ENCODE measurements at places on chromosomes 2 and 18.

- DNase-seq, result peak; percentile 4
These were observed 794 bp downstream of the NOTO start for GRCh38 chr2:73203055-73203681.

DNA sequence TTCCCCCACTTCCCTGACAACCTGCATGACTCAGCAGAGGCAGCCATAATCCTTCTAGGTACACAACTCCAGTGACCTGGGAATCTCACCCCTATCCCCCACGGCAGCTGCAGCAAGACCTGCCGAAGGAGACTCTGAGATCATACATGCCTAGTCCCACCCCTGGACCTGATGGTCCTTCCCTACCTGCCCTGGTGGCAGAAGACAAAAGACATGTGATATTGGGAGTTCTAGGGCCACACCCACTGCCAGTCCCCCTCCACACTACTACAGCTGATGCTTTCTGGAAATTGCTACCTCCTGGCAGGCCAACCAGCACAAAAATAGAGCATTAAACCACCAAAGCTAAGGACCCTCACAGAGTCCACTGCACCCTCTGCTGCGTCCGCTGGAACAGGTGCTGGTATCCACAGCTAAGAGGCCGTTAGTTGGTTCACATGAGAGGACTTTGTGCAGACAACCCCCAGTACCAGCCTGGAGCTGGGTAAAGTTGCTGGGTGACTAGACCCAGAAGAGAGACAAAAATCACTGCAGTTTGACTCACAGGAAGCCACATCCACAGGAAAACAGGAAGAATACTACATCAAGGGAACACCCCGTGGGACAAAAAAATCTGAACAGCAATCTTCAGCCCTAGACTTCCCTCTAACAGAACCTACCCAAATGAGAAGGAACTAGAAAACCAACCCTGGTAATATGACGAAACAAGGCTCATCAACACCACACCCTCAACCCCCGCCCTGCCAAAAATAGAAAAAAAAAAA is 12.5 kb downstream of the MARCO start:
- no peak for DNase-seq

DNA sequence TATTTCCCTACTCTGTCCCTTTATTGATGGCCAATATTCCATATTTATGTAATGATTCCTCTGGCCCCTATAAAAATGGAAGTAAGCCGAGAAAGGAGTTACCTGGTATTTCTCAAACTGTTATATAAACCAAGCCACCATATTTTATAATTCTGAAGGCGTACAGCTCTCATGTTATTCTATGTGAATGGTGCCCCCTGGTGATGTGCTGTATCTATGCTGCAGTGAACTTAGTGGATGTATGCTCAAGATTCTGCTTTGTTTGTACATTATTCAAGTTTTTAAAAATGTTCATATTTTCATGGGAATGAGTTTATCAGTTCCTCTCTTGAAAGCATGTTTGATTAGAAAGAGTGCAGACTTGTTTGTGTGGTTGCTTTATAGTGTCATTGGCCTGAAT is 194.5 kb upstream of the LRRTM1 start:
- DNase-seq, result no peak

DNA sequence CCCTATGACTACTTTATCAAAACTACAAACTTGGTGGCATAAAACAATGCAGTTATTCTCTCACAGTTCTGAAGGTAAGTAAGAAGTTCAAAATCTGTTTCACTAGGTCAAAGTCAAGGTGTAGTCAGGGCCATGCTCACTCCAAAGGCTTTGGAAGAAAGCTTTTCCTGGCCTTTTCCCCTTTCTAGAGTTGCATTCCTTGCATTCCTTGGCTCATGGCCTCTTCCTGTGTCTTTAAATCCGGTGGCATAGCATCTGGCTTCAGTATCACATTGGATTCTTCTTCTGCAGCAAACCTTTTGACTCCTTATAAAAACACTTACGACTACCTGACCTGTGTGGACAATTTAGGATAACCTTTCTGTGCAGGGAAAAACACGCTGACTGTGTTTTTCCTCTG is 543.5 kb upstream of the HNMT start:
- no peak for DNase-seq

GRCh38 chr18:47501946-47502345 is 250.5 kb upstream of the SKOR2 start:
- no peak for DNase-seq

DNA sequence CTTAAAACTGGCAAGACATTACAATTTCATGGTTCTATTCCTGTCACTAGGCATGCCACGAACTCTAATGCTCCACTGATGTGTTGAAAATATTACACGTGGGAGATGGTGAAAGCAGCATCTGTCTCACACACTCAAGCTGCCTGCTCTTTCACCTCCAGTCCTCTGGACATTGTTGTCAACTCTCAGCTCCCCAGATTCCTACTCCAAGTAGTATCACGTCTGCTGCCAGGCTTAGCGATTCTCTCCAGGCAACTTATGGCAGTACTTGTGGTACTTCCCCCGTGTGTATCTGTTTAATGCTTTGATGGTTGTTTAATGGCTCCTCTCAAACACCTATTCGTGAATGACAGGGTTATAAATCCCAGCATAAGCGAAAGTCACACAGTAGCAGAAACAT is 103.8 kb downstream of the TMEFF2 start:
- DNase-seq, result no peak

GRCh38 chr18:79868811-79869541 is 71.2 kb downstream of the KCNG2 start:
- no peak for DNase-seq

Measured in CD4-positive, alpha-beta T cell treated with Interleukin-17A for 4 hours (primary cell).